ENCODE measurements at places on chromosomes 11 and 22.

DNA sequence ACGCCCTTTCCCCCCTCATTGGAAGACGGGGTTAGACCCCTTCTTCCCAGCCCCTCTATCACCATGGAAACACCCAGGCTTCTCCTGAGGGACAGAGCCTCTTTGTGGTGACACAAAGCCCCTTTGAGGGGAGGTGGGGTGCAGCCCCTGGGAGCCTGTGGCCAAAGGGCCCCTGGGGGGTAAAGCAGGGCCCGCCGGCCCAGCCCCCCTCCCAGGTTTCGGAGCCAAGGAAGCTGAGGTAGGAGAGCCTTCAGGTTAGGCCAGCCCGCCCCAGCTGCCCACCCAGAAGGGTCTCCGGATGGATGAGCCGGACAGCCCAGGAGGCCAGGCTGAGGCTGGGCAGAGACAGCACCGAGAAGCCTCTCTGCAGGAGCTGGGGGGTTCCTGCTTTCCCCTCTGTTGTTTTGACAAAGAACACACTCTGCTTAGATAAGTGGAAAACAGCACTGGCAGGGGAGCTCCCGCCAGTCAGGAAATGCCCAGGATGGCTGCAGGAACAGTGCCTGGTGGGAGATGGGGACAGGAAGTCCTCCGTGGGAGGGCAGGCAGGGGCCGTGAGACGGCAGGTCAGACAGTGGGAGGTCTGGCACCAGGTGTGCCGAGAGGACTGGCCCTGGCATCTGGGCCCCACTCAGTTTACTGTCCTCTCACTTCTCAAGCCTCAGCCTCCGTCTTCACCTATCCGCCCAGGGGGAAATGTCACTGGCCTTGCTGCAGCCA, 18.2 kb downstream of the ARVCF start:
- DNase-seq, result no peak

DNA sequence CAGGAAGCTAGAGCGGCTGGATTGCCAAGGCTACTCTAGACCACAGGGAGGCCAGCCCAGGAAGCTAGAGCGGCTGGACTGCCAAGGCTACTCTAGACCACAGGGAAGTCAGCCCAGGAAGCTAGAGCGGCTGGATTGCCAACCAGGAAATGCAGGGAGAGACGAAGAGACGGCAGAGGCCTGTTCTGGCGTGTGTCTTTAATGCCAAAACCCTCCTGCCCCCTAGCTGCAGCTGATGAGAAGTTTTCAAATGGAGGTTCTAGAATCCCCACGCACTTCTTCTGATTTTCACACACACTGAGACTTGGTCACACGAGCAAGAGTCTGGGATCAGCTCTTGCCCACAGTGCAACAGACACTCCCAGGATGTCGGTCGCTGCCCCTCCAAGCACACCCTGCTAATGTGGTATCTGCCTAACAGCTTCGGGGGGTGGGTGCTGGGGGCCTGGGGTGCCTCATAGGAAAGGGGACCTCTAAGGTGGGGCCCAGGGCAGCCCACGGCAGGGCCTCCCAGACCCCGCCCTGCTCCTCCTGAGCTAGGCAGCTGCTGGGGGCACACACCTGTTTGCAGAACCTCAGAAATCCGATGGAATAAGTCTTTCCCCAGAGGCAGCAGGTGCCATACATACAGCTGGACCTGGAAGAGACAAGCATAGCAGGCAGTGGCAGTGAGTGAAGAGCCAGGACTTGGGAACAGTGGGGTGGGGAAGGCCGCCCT, 28.5 kb downstream of the MAFF start:
- DNase-seq, result no peak

DNA sequence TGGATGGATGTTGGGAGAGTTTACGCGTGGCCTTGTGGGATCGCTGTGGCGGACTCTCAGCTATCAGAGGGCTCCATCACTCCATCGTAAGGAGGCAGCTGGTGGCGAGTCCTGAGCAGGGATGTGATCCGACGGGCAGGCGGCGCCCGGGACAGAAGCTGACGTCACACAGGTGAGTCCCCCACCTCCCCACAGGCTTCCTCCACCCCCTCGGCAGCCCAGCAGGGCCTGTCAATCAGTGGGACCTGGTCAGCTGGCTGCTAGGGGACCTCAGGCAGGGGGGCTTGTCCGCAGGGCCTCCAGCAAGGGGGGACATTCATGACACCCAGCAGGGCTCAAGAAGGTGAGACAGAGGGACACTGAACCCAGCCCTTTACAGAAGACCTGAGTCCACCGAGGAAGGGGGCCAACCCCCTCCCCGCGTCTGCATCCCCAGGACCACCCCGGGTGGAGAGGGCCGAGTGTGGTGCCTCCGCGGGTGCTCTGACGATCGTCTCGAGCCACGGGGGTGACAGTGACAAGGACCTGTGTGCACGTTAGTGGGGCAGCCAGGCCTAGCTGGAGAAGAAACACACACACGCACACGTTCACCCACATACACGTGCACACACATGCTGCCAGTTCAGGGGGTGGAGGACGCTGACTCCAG, 7.1 kb downstream of the HRAS start:
- DNase-seq, result no peak

GRCh38 chr11:17598700-17599459, 51.8 kb downstream of the OTOG start:
- DNase-seq, result peak; percentile 7

DNA sequence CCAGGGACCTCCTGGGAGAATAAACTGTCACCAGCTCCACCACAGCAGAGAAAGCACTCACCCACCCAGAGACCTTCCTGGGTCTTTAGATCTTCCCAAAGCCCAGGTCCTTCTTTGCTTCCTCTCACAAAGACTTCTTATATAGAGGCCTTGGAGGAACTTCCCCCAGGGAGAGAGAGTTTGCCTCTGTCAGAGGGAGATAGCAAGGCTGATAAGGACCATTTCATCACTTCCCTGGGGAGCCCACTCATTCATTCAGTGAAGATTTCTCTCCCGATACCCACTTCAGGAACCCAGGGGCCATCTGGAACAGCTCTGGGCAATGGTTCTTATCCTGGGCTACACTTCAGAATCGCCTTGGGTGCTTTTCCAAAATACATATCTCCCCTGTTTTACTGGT, at the start of gene PRG2:
TSS of gene PRG2 (minus strand) at position 116 of the 400 bp plus-strand sequence. CDS start 706 bp downstream, outside the sequence.
- no peak for DNase-seq

DNA sequence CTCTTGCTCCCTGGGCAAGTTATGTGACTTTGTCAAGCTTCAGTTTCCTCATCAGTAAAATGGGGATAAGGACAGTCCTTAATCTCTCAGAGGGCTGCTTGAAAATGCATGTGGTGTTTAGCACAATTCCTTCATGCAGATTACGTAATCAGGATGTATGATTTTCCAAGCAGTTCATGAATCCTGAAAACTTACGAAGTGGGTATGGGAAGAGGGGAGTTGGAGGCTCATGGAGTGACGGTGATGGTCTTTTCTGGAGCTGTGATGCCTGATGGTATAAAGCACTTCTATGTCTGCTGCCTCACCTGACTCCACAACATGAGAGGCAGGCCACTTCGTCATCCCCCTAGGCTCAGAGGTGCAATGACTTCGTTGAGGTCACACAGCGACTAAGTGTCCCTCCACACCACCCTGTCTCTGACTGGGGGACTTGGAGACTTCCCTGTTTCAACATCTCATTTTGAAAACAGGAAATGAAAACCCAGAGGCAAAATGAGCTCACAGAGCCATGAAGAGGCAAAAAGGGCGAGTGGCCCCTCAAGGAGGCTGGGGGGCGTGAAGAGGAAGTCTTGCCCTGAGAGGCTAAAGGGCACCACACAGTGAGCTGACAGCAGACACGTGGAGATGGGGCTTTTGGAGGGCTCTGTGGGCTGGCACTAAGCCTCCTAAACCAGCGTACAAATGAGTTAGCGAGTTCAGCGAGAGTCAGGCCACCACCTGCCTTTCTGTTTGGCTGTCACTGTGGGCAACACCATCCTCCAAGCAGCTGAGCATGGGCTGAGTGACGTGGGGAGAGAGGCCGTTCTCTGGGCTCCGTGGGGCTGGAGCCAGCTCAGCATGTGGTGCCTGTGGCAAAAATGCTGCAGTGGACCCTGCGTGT, 10.1 kb downstream of the MCM5 start:
- no peak for DNase-seq

- no peak for DNase-seq
These were observed 96.6 kb downstream of the MPPED2 start for GRCh38 chr11:30489511-30489910.

DNA sequence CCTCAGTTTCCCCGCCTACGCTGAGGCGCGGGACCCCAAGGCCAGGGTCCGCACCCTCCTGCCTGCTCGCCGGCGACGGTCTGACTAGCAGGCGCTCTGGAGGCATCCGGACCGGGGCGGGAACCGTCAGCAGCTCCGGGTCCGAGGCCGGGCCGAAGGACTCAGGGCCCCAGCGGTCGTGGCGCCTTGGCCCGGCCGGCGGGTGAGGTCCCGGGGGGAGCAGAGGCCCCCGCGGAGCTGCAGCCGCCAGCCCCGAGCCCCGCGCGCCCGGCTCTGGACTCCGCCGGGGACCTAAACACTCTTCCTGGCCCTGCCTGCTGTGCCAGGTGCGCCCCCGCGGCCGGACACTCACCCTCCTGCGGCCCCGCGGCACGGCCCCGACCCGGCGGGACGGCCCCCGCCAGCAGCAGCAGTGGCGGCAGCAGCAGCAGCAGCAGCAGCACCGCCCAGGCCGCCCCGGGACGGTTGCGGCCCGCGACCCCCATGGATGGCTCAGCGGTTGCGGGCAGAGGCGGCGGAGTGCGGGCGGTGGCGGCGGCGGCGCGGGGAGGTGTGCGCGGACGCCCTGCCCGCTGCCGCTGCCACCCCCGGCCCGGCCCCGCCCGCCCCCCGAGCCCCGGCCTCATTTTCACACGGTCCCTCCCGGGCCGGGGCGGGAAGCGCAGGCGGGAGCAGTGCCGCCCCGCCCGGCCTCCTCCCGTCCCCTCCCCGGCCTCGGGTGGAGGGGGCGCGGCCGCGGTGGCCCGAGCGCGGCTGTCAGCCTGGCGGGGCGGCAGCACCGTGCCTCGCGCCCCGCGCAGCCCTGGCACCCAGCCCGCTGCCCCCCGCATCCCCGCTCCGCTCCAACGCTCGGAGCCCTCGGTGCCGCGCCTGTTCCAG, at the start of gene SCUBE2:
TSS of gene SCUBE2 (minus strand) at position 556 of the 879 bp plus-strand sequence. CDS start at position 485, 71 bp downstream.
- DNase-seq, result no peak

DNA sequence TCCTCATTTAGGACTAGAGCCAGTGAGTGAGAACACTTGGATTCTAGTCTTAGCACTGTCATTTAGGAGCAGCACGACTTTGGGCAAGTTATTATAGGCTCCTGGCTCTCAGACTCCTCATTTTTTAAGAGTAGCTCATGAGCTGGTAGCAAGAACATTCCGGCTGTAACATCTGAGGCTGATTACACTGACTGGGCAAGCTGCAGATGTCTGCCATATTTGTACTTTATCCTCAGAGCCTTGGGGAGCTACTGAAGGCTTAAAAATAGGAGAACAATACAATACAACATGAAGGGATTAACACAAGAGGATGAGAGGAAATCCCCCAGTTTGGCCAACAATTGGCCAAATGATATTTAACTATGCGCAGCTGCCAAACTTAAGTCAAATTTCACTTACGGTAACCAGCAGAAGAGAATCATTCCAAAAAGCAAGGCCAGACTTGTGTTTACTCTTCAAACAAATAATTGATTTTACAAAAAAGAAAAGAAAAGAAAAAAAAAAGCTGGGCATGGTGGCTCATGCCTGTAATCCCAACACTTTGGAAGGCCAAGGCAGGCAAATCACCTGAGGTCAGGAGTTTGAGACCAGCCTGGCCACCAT, 113.1 kb upstream of the ARHGAP42 start:
- DNase-seq, result peak; percentile 11
